ENCODE measurements at places on chromosomes 5 and 9.
A peak's percentile ranks its signal among the peaks of the same experiment; 100 is the strongest.

GRCh38 chr5:909086-909485 is 16.4 kb downstream of the TRIP13 start:
- DNase-seq: no peak

DNA sequence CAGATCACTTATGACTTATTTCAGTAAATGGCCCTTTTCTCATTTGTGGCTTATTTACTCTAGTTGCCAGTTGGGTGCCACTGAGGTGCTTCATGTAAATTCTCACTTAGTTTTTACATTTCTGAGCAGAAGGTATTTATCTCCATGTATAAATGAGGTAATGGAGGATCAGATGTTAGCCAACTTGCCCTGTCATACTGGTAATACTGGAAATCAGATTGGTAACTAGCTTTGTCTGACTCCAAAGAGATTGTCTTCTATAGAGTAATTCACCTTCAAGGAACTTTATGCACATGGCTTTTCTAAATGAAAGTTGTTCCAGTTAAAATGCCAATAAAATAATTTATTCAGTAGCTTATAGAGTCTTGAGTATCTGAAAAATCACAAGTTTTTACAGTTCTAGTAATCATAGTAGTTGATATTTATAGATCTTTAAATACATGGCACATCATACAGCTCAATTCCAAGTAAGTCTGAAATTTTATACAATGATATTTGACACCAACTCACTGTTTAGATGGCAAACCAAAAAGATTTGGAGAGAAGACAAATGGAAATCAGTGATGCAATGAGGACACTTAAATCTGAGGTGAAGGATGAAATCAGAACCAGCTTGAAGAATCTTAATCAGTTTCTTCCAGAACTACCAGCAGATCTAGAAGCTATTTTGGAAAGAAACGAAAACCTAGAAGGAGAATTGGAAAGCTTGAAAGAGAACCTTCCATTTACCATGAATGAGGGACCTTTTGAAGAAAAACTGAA is 28.8 kb downstream of the RAB14 start:
- no peak for DNase-seq

DNA sequence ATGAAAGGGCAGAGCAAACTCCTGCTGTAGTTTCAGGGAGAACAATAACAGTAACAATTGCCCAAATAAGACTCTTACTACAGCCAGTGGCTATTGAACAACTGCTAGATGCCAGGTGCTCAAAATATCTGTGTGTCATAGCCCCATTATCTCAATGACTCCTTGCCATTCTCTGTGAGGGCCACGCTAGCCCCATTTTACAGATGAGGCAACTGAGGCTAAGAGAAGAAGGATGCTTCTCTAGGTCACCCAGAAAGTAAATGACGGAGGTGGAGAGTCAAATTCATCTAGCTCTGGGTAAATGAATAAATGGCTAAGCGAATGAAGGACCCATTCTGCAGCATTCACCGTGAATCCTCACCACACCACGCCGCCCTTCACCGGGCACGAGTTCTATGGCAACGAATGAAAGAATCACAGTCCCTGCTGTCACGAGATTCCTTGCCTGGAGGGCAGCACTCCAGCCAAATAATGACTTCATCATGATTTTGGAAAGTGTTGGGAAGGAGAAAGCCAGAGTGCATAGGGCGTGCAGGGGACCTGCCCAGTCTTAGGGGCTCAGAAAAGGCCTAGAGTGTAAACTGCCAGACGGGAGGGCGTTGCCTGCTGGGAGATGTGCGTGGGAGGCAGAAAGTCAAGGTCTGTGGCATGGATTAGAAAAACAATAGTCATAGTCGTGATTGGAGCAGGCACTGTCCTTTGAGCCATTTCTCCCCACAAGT is 147.2 kb downstream of the C9orf50 start:
- DNase-seq: no peak

GRCh38 chr5:118553662-118554061 is 434.7 kb downstream of the DTWD2 start:
- DNase-seq: peak; percentile 93

GRCh38 chr9:34578241-34579103 is 11.1 kb downstream of the CNTFR start:
- peak; percentile 79 for DNase-seq

GRCh38 chr5:29061381-29061780 is 2023.0 kb upstream of the CDH9 start:
- DNase-seq: no peak

- no peak for DNase-seq
These were observed 5.8 kb downstream of the HMGCR start for GRCh38 chr5:75342836-75343235.
